ENCODE measurements at places on chromosomes 5 and 9.

- H3K4me1 ChIP-seq, result peaks cover 46% of the 10 kb centered on the region
- H3K27ac ChIP-seq, result peak overlapping the region; percentile 93
- no peak overlapping the region for H3K4me3 ChIP-seq
- H3K27me3 ChIP-seq, result no peaks in the 10 kb centered on the region
- DNase-seq, result peak; percentile 91
These were observed 123.7 kb upstream of the CPEB4 start for GRCh38 chr5:173764332-173765028.

DNA sequence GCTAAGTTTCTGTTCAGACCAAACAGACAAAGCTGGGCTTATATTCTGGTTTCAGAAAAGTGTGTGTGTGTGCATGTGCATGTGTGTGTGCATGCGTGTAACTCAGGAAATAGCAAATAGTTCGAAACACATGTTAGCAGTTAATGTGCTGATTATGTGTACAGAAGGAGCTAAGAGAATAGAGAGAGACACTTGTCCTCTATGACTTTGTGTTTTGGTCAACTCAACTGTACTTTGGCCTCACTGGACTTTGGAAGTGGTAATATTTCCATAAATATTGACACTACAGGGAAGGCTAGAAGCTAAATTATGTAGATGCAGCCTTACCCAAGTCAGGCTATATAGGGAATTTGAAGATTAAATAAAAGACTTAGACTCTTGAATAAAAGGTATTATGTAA lies 155.5 kb downstream of the RAB3C start:
- H3K27ac ChIP-seq, result no peak overlapping the region
- no peak for DNase-seq
- no peaks in the 10 kb centered on the region for H3K4me1 ChIP-seq
- no peak overlapping the region for H3K4me3 ChIP-seq
- no peaks in the 10 kb centered on the region for H3K27me3 ChIP-seq

GRCh38 chr5:174721530-174722432 lies 2.6 kb upstream of the MSX2 start:
- DNase-seq, result no peak
- peak overlapping the region; percentile 67 for H3K4me3 ChIP-seq
- H3K36me3 ChIP-seq, result peaks cover 2% of the 10 kb centered on the region
- H3K4me1 ChIP-seq, result peaks cover 34% of the 10 kb centered on the region
- no peak overlapping the region for H3K27ac ChIP-seq
- H3K27me3 ChIP-seq, result peaks cover 46% of the 10 kb centered on the region

GRCh38 chr5:158039911-158040347 lies 181.0 kb upstream of the CLINT1 start:
- DNase-seq, result no peak
- H3K36me3 ChIP-seq, result peaks cover under 1% of the 10 kb centered on the region
- H3K27ac ChIP-seq, result no peak overlapping the region

DNA sequence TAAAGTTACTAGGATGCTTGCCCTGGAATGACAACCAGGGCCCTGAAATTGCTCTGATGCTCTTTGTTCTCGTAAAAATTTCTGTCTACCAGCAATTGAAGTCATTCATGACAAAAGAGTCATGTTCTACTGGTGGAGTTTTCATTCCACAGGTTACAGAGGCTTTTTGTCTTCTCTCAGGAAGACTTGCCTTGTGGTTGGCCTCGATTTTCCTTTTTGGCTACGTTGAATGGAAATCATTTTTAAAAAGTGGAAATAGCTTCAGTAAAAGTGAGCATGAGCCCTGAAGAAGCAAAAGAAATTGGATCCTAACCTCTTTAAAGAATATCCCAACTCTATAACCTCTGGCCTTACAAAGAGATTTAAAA lies 255.2 kb downstream of the AOPEP start:
- no peak for DNase-seq
- no peak overlapping the region for H3K4me3 ChIP-seq
- peaks cover 15% of the 10 kb centered on the region for H3K36me3 ChIP-seq
- H3K27ac ChIP-seq, result peak overlapping the region; percentile 27
- peaks cover 28% of the 10 kb centered on the region for H3K4me1 ChIP-seq

DNA sequence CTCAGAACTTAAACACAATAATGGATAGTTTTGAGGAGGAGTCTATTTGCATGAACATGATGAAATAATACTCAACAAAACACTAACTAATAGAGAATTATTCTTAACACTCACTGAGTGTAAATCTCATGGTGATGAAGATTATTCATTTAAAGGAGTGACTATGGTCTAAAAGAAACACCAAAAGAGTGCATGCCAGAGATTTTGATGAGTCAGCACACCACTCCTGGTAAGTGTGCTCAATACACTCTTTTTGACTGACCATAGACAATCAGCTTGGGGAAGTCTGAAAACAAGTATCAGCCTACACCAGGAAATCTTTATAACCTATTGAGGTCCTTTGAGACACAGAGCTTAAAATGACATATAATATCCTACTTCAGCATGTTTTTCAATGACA lies 6.8 kb upstream of the FST start:
- DNase-seq, result no peak
- no peak overlapping the region for H3K4me3 ChIP-seq
- no peak overlapping the region for H3K27ac ChIP-seq
- peaks cover 4% of the 10 kb centered on the region for H3K4me1 ChIP-seq
- H3K36me3 ChIP-seq, result no peaks in the 10 kb centered on the region

- no peaks in the 10 kb centered on the region for H3K4me1 ChIP-seq
- H3K4me3 ChIP-seq, result no peak overlapping the region
These were observed 47.0 kb downstream of the KCNV2 start for GRCh38 chr9:2764353-2764752.

DNA sequence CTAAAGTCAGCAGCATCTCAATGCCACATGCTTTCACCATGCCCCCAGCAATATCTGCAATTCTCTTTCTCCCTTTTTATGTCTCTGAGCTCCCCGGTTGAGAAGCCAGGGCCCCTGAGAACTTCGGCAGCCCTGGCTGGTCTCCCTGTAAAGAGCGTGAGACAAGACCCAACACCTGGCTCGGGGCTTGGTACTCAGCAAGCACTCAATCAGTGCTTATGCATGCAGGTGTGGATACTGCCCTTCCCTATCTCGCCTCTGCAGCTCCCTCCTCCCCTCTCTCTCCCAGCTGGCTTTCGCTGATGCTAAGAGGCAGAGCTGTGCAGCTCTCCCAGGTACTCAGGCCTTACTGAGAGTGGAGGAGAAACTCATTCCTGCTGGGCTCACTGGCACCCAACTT lies 41.7 kb upstream of the AKNA start:
- DNase-seq, result no peak
- no peak overlapping the region for H3K27ac ChIP-seq
- H3K4me1 ChIP-seq, result no peaks in the 10 kb centered on the region
- peaks cover 3% of the 10 kb centered on the region for H3K36me3 ChIP-seq
- H3K27me3 ChIP-seq, result peaks cover 13% of the 10 kb centered on the region

DNA sequence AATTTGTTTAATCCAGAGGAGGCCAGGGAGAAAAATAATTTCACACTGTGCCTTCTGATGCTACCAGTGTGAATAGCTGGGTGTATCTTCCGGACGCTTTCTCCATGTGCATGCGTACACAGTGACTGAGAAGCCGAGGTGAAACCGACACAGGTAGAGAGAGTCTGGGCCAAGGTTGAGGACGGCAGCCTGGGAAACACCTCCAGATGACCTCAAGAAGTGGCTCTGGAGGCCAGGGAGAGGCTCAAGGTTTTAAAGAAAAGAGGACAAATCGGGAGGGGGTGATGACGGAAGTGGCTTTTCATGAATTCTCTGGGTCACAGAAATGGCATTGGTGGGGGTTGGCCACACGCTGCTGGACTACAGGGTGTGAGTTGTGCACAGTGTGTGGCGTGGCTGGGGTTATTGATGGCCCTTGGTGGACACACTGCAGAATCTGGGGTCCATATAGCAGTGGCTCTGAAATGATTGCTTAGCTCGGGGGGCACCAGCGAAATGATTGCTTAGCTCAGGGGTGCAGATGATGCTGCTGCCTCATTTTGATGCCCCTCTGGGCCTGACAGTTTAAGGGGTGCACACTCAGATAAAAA lies 34.1 kb upstream of the LRRC14B start:
- no peak overlapping the region for H3K4me3 ChIP-seq
- peaks cover 3% of the 10 kb centered on the region for H3K27me3 ChIP-seq
- peaks cover 5% of the 10 kb centered on the region for H3K36me3 ChIP-seq
- no peak overlapping the region for H3K27ac ChIP-seq
- H3K4me1 ChIP-seq, result peaks cover 37% of the 10 kb centered on the region

DNA sequence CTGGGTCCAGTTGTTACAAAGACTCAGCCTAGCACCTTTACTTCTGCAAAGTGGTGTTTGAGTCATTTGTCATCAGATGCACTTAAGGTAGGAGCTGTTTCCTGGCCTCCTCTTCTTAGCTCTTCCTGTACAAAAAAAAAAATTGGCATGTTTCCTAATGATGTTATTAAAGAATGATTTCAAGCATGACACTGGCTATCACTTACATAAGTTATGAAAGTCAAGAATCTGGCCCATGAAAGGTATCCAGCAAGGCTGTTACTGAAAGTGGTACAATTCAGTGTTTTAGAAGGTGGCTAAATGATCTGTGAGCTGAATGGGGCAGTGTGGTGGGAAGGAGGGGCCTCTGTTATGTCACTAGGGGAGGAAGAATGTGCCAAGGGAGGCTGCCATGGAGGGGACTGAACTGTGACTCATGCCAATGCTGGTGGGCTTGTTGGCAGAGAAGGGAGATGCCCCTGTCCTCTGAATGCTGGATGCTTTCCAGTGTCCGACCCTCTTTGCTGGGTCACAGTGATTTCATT lies 175.1 kb upstream of the MAP1B start:
- no peak overlapping the region for H3K4me3 ChIP-seq
- peaks cover 17% of the 10 kb centered on the region for H3K4me1 ChIP-seq
- peak overlapping the region; percentile 64 for H3K27ac ChIP-seq
- DNase-seq, result no peak

DNA sequence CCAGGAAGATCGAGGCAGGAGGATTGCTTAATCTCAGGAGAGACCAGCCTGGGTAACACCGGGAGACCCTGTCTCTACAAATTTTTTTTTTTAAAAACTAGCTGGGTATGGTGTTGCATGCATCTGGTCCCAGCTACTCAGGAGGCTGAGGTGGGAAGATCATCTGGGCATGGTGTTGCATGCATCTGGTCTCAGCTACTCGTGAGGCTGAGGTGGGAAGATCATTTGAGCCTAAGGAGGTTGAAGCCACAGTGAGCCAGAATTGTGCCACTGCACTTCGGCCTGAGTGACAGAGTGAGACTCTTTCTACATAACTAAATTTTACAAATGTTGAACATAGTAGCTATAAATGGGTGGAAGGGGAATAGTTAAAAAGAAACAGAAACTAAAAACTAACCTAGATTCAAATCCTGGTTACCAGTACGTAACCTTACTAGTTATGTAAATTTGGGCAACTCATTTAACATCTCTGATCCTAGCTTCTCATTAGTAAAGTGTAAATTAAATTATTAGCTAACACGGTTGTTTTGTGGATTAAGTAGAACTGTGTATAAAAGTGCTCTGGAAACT lies 41.7 kb downstream of the TMEM161B start:
- H3K4me3 ChIP-seq, result no peak overlapping the region
- H3K27ac ChIP-seq, result no peak overlapping the region
- H3K36me3 ChIP-seq, result peaks cover 11% of the 10 kb centered on the region
- no peaks in the 10 kb centered on the region for H3K4me1 ChIP-seq

DNA sequence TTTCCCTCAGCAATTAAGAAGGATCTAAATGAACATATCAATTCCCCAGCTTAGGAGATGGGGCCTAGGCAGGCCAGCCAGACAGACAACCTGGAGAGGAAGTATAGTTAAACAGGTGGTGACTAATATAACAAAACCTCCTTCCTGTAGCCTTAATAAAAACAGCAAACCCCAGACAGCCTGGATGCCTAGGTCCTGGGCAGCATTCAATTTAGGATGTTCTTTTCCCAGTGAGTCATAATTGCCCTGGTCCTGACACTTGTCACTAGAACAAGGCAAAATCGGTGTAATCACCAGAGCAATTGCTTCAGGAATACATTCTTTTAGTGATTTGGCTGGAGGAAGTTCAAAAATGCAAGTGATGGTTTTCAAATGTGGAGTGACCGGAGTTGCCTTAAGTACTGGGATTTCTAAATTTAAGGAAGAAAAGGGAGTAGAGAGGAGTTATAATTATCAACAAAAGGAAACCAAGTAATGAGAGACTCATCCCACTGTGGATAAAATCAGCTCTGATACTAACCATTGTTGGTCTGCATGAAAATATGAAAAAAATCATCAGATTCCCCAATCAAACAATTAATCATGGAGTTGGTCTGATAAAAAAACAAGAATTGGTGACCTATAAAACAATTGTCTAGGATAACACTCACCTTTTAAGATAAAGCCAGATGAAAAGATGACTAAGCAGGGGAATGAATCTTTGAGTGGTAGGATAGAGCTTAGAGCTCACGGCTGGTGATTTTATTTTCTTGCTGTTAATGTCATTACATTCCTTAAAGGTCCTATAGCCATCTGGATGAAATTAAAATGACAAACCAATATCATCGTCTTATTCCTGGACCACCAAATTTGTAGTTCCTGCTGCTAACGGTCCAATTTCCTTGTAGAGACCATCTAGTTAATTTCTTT lies 39.0 kb upstream of the TARS1 start:
- H3K27me3 ChIP-seq, result no peaks in the 10 kb centered on the region
- peak overlapping the region; percentile 58 for H3K27ac ChIP-seq
- DNase-seq, result no peak
- no peak overlapping the region for H3K4me3 ChIP-seq
- H3K4me1 ChIP-seq, result peaks cover 12% of the 10 kb centered on the region

GRCh38 chr5:132016721-132017250 lies 5.3 kb upstream of the ACSL6 start:
- H3K27me3 ChIP-seq, result peaks cover 73% of the 10 kb centered on the region
- H3K27ac ChIP-seq, result no peak overlapping the region
- H3K4me3 ChIP-seq, result no peak overlapping the region
- no peaks in the 10 kb centered on the region for H3K36me3 ChIP-seq
- no peaks in the 10 kb centered on the region for H3K4me1 ChIP-seq

DNA sequence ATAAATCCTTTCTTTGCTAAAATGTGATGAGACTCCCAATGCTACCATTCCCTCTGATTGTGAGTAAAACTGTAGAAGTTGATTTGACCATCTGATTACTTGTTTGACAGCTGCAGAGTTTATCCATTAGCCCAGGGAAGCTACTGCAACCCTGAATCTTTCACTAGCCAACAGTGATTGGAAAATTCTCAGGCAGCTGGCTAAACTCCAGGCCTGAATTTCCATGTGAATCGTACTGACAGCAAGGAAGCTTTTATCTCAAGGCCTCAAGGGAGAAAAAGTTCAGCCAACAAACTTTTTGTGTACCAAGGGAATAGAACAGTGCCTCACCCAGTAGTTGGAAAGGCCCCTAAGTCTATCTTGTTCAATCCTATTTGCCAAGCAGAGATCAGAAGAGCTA lies 246.7 kb upstream of the TRPM3 start:
- peaks cover 2% of the 10 kb centered on the region for H3K4me1 ChIP-seq
- no peak overlapping the region for H3K4me3 ChIP-seq
- no peak for DNase-seq
- no peaks in the 10 kb centered on the region for H3K36me3 ChIP-seq

GRCh38 chr9:124481115-124481514 lies 26.1 kb downstream of the NR5A1 start:
- peaks cover 29% of the 10 kb centered on the region for H3K27me3 ChIP-seq
- no peaks in the 10 kb centered on the region for H3K36me3 ChIP-seq
- H3K4me3 ChIP-seq, result no peak overlapping the region
- no peak overlapping the region for H3K27ac ChIP-seq
- H3K4me1 ChIP-seq, result peaks cover 3% of the 10 kb centered on the region

- no peaks in the 10 kb centered on the region for H3K36me3 ChIP-seq
- no peaks in the 10 kb centered on the region for H3K4me1 ChIP-seq
- H3K27me3 ChIP-seq, result peaks cover 54% of the 10 kb centered on the region
- no peak overlapping the region for H3K27ac ChIP-seq
- H3K4me3 ChIP-seq, result no peak overlapping the region
These were observed 169.3 kb downstream of the FGF18 start for GRCh38 chr5:171588790-171589189.

- peaks cover 1% of the 10 kb centered on the region for H3K4me1 ChIP-seq
- H3K27ac ChIP-seq, result no peak overlapping the region
- H3K27me3 ChIP-seq, result no peaks in the 10 kb centered on the region
- DNase-seq, result no peak
These were observed 63.4 kb downstream of the MTREX start for GRCh38 chr5:55371145-55371544.

All from osteocyte (in vitro differentiated cells).